ENCODE measurements at places on chromosomes 11 and 22.

DNA sequence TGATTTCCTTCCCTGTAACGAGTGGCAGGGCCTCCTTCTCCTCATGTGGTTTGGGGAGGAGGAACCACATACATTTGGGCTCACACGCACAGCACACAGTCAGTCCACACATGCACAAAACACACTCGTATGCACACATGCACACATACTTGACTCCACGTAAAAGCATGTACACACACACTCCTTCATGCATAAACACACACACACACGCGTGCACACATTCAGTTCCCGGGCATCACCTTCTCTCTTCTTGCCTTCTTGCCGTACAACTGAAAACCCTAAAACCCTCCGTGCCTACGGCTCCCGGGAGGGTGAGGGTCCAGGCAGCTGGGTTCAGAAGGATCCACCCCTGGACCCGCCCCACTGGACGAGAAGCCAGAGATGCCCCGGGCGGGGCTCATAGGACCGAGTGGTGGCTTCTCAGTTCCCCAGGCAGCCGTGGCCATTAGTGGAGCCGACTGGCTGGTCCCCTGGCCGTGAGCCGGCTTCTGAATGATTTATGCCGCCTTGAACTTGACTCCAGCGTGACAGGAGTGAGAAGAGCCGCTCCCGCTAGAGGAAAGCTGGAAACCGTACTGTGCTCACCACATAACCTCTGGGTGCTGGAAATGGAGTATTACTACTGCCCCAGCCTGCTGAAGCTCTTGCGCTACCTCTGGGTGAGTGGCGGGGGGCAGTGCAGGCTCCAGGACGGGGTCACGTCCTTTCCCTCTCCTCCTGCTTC is 117.4 kb downstream of the KIAA1671 start:
- no peak for DNase-seq

- DNase-seq: peak; percentile 38
These were observed 28.3 kb downstream of the SLC1A2 start for GRCh38 chr11:35390737-35391682.

- no peak for DNase-seq
These were observed 25.5 kb downstream of the KCNJ5 start for GRCh38 chr11:128916681-128917080.

- peak; percentile 75 for DNase-seq
These were observed 18.1 kb upstream of the KLHL35 start for GRCh38 chr11:75450826-75451821.

- DNase-seq: no peak
These were observed 102.2 kb downstream of the MICAL3 start for GRCh38 chr22:17921871-17922821.

DNA sequence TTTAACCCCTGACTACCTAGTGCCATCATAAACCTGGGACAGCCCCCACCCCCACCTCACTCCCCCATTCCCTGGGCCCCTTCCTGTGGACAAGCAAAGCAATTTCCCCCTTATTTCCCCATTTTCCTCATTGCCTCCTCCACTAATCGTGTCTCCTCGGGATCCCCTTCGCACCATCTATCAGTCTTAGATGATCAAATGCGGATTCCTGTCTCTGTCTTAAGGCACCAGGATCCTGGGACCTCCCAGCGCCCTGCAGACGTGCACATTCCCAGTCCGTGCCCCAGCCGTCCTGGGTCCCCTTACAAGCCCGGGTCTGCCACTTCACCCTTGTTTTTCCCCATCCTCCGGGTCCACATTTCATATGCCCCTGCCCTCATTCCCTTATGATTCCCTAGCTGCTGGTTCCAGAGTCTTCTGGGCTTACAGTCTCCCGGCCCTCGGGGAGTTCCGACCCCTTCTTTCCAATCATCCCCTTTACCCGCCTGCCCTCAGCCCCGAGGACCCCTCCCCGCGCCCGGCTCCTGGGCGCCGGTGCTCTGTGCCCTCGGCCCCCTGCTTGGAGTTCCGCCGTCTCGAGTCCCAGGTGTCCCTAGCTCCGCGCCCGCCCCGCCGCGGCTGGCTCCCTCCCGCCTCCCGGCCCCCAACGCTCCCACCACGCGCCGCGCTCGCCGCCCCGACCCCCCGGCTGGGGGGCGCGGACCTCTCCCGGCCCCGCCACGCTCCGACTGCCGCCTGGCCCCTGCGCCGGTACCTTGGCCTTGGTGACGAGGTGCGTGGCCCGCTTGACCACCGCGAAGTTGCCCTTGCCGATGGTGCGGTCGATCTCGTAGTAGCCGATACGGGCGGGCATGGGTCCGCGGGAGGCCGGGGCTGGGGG is 599 bp downstream of the SIK3 start:
- peak; percentile 51 for DNase-seq

DNA sequence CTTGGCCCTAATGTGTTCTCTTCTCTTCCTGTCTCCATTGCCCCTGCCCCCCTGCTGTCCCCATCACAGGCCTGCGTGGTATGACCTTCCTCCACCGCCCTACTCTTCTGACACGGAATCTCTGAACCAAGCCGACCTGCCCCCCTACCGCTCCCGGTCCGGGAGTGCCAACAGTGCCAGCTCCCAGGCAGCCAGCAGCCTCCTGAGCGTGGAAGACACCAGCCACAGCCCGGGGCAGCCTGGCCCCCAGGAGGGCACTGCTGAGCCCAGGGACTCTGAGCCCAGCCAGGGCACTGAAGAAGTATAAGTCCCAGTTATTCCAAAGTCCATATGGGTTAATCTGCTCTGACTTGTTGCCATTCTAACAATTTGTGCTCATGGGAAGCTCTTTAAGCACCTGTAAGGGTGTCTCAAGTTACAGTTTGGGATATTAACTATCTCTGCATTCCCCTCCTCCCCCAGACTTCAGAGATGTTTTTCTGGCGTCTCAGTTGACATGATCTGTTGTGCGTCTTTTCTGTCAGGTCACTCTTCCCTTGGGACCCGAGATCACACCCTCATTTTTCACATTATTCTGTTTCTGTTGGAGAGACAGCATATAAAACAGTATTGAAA is 60.0 kb downstream of the COMMD9 start:
- DNase-seq: no peak

- no peak for DNase-seq
These were observed 556.5 kb downstream of the NELL1 start for GRCh38 chr11:21225860-21226259.

- no peak for DNase-seq
These were observed 186.5 kb downstream of the HIPK3 start for GRCh38 chr11:33443684-33444083.

DNA sequence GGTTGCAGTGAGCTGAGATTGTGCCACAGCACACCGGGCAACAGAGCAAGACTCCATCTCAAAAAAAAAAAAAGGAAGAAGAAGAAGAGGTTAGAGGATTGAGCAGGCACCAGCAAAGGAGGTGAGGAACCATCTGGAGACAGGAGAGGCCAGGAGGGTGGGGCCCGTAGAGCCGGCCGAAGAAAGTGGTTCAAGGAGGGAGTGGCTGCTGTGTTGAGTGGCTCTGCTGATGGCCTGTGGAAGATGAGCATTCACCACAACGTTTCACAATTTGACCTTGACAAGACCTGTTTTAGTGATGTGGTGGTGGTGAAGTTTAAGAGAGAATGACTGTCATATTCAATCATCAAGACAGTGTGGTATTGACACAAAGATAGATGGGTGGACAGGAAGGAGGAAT is 6.8 kb upstream of the CTSD start:
- DNase-seq: no peak

DNA sequence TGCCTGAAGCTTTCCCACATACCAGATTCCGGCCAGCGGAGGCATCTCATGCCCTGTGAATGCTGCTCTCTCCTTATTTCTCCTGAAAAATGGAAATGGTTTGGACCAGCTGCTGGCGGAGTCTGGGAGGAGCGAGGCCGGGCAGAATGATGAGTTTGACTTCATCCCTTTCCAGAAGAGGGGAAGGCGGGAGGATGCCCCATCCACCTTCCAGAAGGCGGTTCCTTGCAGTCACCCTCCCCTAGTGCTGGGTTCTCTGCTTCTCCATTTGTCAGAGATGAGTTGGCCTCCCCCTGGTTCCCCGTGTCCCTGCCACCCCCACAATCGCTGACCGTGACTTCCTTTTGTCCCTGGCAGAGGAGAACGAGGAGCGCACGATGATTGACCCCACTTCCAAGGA is 75.6 kb downstream of the PARVB start:
- no peak for DNase-seq

GRCh38 chr22:22996511-22997261 is 73.6 kb upstream of the GNAZ start:
- DNase-seq: no peak

DNA sequence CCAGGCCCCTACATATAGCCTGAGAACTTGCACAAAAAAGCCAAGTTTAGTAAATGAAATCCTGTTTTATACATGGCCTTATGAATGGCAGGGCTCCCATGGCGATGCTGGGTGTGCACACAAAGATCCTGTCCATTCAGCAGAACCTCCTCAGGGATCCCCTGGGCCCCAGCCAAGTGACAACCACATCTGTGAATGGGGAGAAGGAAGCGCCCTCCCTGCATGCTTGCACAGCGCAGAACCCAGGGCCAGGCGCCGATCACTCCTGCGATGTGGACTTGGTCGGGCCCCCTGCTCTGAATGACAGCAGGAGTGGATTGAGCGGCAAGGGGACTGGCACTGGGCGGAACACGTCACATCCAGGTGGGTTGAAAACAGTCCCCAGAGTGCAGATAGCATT is 4.5 kb upstream of the CDC42EP2 start:
- DNase-seq: no peak

GRCh38 chr11:120344302-120345004 is 8.2 kb downstream of the ARHGEF12 start:
- peak; percentile 43 for DNase-seq

DNA sequence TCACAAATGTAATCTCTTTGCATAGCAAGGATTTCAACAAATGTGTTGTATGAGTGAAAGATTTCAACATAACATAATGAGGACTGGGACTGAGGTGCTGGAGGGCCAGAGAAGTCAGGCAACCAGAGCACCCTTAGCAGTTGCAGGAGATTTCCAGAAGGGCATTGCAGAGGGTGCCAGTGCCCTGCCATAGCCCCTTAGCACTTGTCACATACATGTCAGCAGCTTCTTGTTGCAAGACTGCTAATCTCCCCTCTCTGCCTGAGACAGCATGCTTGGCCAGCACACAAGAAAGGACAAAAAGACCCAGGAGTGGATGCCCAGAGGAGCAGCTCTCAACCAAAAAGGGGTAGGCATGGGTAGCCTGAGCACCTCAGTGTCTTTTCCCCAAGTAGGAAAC is 43.2 kb downstream of the BBOX1 start:
- no peak for DNase-seq

- no peak for DNase-seq
These were observed 198.8 kb downstream of the HIPK3 start for GRCh38 chr11:33455867-33456463.

GRCh38 chr11:31387379-31387778 is 17.7 kb downstream of the DNAJC24 start:
- no peak for DNase-seq

DNA sequence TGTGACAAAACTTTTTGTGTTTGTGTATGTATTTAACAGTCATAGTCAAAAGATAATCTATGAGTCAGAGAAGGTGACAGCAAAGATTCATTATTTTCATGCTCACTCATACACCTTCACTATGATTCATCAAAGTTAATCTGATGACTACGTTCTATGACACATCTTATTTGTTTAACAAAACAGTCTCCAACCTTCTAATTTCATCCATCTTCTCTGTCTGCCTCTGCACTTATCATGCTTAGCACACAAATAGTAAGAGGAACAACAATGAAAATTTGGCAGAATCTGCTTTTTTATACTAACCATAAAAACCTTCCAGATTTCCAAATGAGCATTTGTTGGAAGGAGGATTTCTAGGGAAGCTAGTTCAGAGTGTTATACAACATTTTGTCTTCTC is 568.9 kb downstream of the LUZP2 start:
- DNase-seq: no peak

GRCh38 chr11:46265764-46266163 is 11.7 kb upstream of the CREB3L1 start:
- no peak for DNase-seq

DNA sequence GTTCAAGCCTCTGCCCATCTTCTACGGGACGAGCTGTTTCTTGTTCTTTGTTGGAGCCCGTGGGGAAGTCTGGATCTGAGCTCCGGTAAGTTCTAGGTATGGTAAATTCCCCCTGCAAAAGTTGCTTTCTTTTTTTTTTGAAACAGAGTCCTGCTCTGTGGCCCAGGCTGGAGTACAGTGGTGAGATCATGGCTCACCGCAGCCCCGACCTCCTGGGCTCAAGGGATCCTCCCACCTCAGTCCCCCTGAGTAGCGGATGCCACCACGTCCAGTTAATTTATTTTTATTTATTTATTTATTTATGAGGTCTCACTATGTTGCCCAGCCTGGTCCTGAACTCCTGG is 35.5 kb upstream of the MOB2 start:
- DNase-seq: no peak

GRCh38 chr11:27354359-27354965 is 8.6 kb downstream of the CCDC34 start:
- no peak for DNase-seq

- peak; percentile 54 for DNase-seq
These were observed 43.3 kb downstream of the MYEOV start for GRCh38 chr11:69337211-69337721.

- DNase-seq: no peak
These were observed 1.1 kb upstream of the MRGPRX4 start for GRCh38 chr11:18171377-18172000.

DNA sequence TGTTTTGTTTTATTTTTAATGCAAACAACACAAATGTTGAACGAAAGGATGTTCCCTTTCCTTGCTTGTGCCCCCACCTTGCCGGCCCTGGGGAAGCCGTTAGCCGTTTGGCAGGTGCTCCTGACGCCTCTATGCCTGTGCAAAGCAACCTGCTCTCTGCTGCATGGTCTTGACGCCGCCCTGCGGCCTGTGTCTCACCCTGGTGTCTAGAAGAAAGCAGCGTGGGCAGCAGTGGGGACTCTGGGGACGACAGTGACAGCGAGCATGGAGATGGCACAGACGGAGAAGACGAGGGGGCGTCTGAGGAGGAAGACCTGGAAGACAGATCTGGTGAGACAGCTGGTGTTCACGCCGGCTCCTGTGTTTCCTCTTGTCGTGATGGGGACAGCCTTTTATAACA is 5.5 kb downstream of the PHRF1 start:
- no peak for DNase-seq

GRCh38 chr22:29768052-29768693 is 1.0 kb downstream of the UQCR10 start:
- no peak for DNase-seq

- DNase-seq: no peak
These were observed 102.1 kb downstream of the GRAMD1B start for GRCh38 chr11:123532131-123532530.
